ENCODE measurements at places on chromosomes 2 and 18.

- no peak for DNase-seq
Measured at GRCh38 chr2:26911911-26912861, 58.3 kb upstream of the MAPRE3 start.

GRCh38 chr2:218378053-218378452, 4.0 kb upstream of the SLC11A1 start:
- DNase-seq, result no peak

GRCh38 chr2:42828487-42829425, 36.4 kb upstream of the HAAO start:
- peak; percentile 85 for DNase-seq

GRCh38 chr2:38945911-38946310, 56.2 kb downstream of the ARHGEF33 start:
- DNase-seq, result no peak

- no peak for DNase-seq
Measured at GRCh38 chr2:139798391-139798790, 1018.2 kb upstream of the NXPH2 start.

DNA sequence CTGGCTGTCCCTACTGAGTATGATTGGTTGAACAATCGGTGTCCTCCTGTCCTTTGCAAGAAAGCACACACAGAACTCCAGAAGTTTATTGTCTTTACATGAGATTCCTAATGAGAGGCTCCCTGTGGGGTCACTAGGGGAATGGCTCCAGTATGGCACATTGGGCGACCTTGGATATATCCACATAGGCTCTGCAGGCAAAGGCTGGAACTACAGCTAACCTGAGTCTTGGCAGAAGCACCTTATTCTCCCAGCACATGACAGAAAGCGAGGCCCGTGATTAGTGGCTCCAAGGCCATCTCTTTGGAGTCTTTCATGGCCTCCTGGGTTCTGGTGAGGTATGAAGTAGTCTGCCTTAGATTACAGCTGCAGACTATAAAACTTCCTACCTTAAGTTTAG, 49.0 kb downstream of the ZDBF2 start:
- DNase-seq, result no peak

DNA sequence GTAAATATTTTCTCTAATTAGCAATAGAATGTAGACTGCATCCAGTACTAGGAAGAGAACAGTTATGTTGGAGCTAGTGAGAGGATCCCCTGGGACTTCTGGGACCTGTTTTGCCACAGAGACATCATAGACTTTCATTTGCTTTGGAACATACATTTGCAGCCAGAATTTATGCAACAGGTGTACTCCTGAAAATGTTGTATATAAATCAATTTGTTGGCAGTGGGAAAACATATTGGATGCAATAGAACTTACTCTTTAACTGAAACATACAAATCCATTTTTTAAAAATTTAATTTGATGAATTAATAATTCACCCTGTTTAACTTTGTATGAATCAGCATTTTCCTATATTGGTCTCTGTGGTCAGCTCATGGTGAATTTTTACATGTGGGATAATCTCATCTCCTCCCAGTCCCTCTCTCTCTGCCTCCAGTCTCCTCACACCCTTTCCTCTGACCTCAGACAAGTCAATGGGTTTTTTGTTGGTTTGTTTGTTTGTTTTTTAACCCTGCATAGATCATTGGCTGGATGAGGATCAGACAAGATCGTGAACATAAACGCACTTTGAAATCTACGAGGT, 263.0 kb downstream of the LPIN1 start:
- DNase-seq, result no peak

GRCh38 chr2:5695654-5696403, 3.6 kb downstream of the SOX11 start:
- DNase-seq, result peak; percentile 43

GRCh38 chr2:183037074-183037552, 1.1 kb downstream of the NCKAP1 start:
- no peak for DNase-seq

Measured in WERI-Rb-1 (cell line).